ENCODE measurements at places on chromosomes 12 and 14. TPM values are rescaled to one million over a fixed set of nuclear protein-coding genes. Genes with fewer than 3 reads are reported as not detected.

DNA sequence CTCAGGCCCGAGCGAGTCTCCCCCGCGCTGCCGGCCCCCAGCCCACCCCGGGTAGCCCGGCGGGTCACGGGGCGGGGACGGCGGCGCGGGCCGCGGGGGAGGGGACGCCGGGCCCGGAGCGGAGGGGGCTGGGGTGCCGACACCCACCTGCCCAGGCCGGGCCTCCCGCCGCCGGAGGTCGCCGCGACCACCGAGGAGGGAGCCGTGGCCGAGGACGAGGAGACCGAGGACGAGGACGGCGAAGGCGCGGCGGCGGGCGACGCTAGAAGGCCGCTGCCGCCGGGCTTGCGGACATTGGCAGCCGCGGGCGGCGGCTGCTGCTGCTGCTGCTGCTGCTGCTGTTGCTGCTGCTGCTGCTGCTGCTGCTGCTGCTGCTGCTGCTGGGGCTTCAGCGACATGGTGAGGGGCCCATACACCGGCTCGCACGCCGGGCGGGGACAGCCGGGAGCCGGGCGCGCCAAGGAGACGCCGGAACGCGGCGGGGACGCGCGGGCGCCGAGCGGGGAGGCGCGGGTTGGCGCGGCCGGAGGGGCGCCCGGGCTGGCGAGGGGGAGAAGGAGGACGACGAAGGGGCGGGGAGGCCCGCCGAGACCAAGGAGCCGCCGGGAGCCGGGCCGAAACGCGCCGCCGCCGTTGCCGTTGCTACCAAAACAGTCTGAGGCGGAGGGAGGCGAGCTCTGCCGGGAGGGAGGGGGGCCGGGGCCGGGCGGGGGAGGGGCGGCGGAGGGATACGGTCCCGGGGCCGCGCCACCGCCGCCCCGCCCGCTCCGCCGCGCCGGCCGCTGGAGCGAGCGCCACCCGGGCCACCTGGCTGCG is at the start of gene ATXN2:
Gene ATXN2, minus strand, starts transcription at position 679 of the 816 bp plus-strand sequence. Its CDS starts 281 bp downstream, at position 398.
- H3K27me3 ChIP-seq, result no peaks in the 10 kb centered on the region
- peak; percentile 82 for DNase-seq
- peak within 1 kb of the TSS; percentile 100 for H3K27ac ChIP-seq
- H3K36me3 ChIP-seq, result no peaks in the 10 kb centered on the region
- H3K4me3 ChIP-seq, result peak within 1 kb of the TSS; percentile 69

GRCh38 chr12:17169726-17170471 is 563.9 kb upstream of the LMO3 start:
- no peaks in the 10 kb centered on the region for H3K36me3 ChIP-seq
- H3K4me1 ChIP-seq, result no peaks in the 10 kb centered on the region
- no peak overlapping the region for H3K4me3 ChIP-seq
- DNase-seq, result no peak
- no peak overlapping the region for H3K27ac ChIP-seq

GRCh38 chr12:29781188-29781587 is 2.6 kb downstream of the TMTC1 start:
- no peaks in the 10 kb centered on the region for H3K36me3 ChIP-seq
- peak overlapping the region; percentile 90 for H3K4me3 ChIP-seq
- DNase-seq, result no peak
- H3K27me3 ChIP-seq, result no peaks in the 10 kb centered on the region
- peaks cover 6% of the 10 kb centered on the region for H3K4me1 ChIP-seq
- no peak overlapping the region for H3K27ac ChIP-seq

- H3K27me3 ChIP-seq, result no peaks in the 10 kb centered on the region
- peaks cover 40% of the 10 kb centered on the region for H3K4me1 ChIP-seq
- H3K4me3 ChIP-seq, result no peak overlapping the region
- peak overlapping the region; percentile 12 for H3K27ac ChIP-seq
- no peaks in the 10 kb centered on the region for H3K36me3 ChIP-seq
Observed at GRCh38 chr14:68627868-68628604, 164.8 kb downstream of the ZFP36L1 start.

- H3K4me1 ChIP-seq, result peaks cover 20% of the 10 kb centered on the region
- no peaks in the 10 kb centered on the region for H3K27me3 ChIP-seq
- H3K4me3 ChIP-seq, result no peak overlapping the region
- peak overlapping the region; percentile 80 for H3K27ac ChIP-seq
- no peaks in the 10 kb centered on the region for H3K36me3 ChIP-seq
- peak; percentile 94 for DNase-seq
Observed at GRCh38 chr14:21038441-21039422, 3.4 kb upstream of the RNASE7 start.

DNA sequence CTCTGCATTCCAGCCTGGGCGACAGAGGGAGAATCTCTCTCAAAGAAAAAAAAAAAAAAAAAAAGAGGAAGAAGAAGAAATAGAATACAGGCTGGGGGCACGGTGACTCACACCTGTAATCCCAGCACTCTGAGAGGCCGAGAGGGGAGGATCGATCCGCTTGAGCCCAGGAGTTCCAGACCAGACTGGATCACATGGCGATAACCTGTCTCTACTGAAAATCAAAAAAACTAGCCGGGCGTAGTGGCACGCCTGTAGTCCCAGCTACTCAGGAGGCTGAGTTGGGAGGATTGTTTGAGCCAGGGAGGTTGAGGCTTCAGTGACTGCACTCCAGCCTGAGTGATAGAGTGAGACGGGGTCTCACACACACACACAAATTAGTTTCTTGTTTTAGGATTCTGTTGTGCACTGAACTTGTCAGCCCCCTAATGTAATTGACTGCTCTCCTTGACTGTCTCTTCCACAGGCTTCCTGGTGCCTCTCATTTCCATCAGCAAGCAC is 963 bp upstream of the TINF2 start:
- peak overlapping the region; percentile 98 for H3K27ac ChIP-seq
- no peaks in the 10 kb centered on the region for H3K27me3 ChIP-seq
- no peak for DNase-seq
- peak overlapping the region; percentile 58 for H3K4me3 ChIP-seq
- no peaks in the 10 kb centered on the region for H3K4me1 ChIP-seq
- peaks cover 7% of the 10 kb centered on the region for H3K36me3 ChIP-seq

- peaks cover 2% of the 10 kb centered on the region for H3K4me1 ChIP-seq
- H3K36me3 ChIP-seq, result no peaks in the 10 kb centered on the region
- no peak for DNase-seq
- no peak overlapping the region for H3K27ac ChIP-seq
Observed at GRCh38 chr12:114769634-114770033, 85.7 kb upstream of the TBX3 start.

GRCh38 chr12:113005762-113006161 is 27.4 kb downstream of the OAS2 start:
- H3K27me3 ChIP-seq, result peaks cover 14% of the 10 kb centered on the region
- no peaks in the 10 kb centered on the region for H3K4me1 ChIP-seq

- no peaks in the 10 kb centered on the region for H3K4me1 ChIP-seq
- H3K4me3 ChIP-seq, result no peak overlapping the region
- no peak for DNase-seq
- no peaks in the 10 kb centered on the region for H3K36me3 ChIP-seq
- no peaks in the 10 kb centered on the region for H3K27me3 ChIP-seq
Observed at GRCh38 chr14:20501346-20501745, 4.0 kb upstream of the RNASE10 start.

- no peaks in the 10 kb centered on the region for H3K36me3 ChIP-seq
- peak; percentile 58 for DNase-seq
- no peak overlapping the region for H3K4me3 ChIP-seq
- H3K27ac ChIP-seq, result no peak overlapping the region
- H3K4me1 ChIP-seq, result peaks cover 15% of the 10 kb centered on the region
- no peaks in the 10 kb centered on the region for H3K27me3 ChIP-seq
Observed at GRCh38 chr14:92967346-92967926, 44.5 kb downstream of the CHGA start.

GRCh38 chr14:96139169-96139568 is 65.5 kb upstream of the BDKRB2 start:
- H3K27ac ChIP-seq, result no peak overlapping the region
- no peaks in the 10 kb centered on the region for H3K27me3 ChIP-seq
- no peak for DNase-seq
- no peaks in the 10 kb centered on the region for H3K4me1 ChIP-seq
- H3K4me3 ChIP-seq, result no peak overlapping the region

DNA sequence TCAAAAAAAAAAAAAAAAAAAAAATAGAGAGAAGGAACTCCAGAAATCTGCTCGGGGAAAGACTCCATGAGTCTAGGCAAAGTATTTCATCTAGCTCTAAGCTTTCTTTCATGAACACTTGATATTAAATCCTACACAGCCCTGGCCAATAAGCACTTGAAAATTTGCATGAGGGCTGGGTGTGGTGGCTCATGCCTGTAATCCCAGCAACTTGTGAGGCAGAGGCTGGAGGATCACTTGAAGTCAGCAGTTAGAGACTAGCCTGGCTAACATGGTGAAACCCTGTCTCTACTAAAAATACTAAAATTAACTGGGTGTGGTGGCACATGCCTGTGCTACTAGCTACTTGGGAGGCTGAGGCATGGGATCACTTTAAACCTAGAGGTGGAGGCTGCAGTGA is 13.1 kb upstream of the METAP2 start:
- no peaks in the 10 kb centered on the region for H3K4me1 ChIP-seq
- no peaks in the 10 kb centered on the region for H3K36me3 ChIP-seq
- no peak overlapping the region for H3K27ac ChIP-seq
- no peak overlapping the region for H3K4me3 ChIP-seq
- DNase-seq, result no peak
- no peaks in the 10 kb centered on the region for H3K27me3 ChIP-seq

- no peaks in the 10 kb centered on the region for H3K27me3 ChIP-seq
- no peak for DNase-seq
- H3K4me3 ChIP-seq, result no peak overlapping the region
- H3K36me3 ChIP-seq, result no peaks in the 10 kb centered on the region
Observed at GRCh38 chr14:76045773-76046172, 60.2 kb downstream of the IFT43 start.

GRCh38 chr14:53153702-53154112 is 584 bp upstream of the DDHD1 start:
- H3K27ac ChIP-seq, result peak overlapping the region; percentile 91
- no peaks in the 10 kb centered on the region for H3K36me3 ChIP-seq
- peaks cover 17% of the 10 kb centered on the region for H3K4me1 ChIP-seq
- H3K27me3 ChIP-seq, result no peaks in the 10 kb centered on the region
- no peak for DNase-seq

DNA sequence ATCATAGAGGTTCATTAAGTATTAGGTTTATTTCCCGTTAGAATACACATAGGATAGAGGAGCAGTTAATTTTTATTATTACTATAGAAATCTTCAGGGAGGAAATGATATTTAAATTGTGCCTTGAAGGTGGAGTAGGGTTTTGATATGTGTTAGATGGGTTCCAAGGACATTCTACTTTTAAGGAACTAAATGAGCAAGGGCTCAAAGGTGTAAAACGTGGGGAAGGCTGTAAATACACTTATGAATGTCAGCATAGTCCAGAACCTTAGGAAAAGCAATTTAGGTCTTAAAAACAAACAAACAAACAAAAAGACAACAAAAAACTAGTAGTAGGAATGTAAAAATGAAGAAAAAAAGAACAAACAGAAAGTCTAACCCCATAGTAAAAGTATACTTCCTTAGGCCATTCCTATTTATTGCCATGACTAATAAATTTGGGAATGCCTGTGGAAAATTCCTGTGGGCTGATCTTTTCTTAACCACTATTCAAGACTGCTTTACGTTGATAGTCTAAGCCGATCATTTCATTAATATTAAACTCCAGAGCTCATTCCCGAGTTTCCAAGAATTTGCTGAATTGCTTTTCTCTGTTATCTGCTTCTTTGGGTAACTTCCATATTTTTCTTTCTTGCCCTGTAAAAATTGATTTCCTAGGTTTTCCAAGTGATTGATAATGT is 180.3 kb downstream of the RAD51B start:
- no peak overlapping the region for H3K4me3 ChIP-seq
- no peak overlapping the region for H3K27ac ChIP-seq
- H3K4me1 ChIP-seq, result no peaks in the 10 kb centered on the region

DNA sequence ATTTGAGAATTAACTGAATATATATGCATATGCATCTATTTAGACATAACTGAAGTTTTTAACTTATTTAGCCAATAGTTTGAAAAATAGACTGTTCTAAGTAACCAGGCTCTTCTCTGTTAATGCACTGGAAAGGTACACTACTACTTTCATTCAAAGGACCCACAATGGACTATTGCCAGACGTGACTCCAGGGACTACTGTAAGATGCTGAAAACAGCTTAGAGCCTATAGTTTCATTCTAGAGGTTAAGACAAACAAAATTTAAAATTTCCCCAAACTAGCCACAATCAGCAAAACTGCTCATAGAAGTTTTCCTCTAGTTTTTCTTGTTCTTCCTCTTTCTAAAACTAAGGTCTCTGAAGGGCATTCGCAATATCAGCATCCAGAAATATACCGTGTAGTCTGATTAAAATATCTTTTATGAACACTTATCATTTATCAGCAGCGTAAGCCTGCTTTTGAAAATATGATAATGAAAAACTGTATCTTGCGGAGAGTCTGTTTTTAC is 10.4 kb downstream of the APPL2 start:
- H3K36me3 ChIP-seq, result peaks cover 13% of the 10 kb centered on the region
- no peak for DNase-seq
- no peak overlapping the region for H3K27ac ChIP-seq
- no peak overlapping the region for H3K4me3 ChIP-seq

- H3K36me3 ChIP-seq, result no peaks in the 10 kb centered on the region
- no peak for DNase-seq
Observed at GRCh38 chr14:39015964-39016577, 87.0 kb downstream of the SEC23A start.

DNA sequence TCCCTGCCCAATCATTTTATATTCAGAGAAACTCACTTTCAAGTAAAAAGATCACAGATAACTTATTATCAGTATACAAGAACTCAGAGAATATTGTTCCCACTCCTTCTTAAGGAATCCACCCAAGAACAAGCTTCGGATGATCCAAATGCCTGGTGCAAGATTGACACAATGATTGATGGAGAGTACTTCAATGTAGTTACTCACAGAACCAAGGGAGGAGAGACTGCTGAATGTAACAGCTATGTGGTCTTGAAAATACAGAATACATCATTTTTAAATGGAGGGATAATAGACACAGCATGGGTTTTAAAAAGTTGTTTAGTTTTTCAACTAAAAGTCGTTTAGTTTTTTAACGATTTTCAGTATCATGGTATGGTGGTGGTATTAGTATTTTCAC is 38.4 kb upstream of the SELPLG start:
- H3K36me3 ChIP-seq, result peaks cover 7% of the 10 kb centered on the region
- no peak overlapping the region for H3K4me3 ChIP-seq
- H3K4me1 ChIP-seq, result peaks cover 9% of the 10 kb centered on the region
- no peak overlapping the region for H3K27ac ChIP-seq

- H3K36me3 ChIP-seq, result no peaks in the 10 kb centered on the region
- DNase-seq, result peak; percentile 46
- H3K4me3 ChIP-seq, result no peak overlapping the region
- peaks cover 12% of the 10 kb centered on the region for H3K27me3 ChIP-seq
- H3K27ac ChIP-seq, result no peak overlapping the region
- H3K4me1 ChIP-seq, result no peaks in the 10 kb centered on the region
Observed at GRCh38 chr14:77985211-77985615, 185.0 kb upstream of the NRXN3 start.

Gene PZP
- total RNA-seq, result not detected

Gene PRB2
- total RNA-seq, result not detected

Gene TSPAN19
- total RNA-seq, result 0.06 TPM

Gene RIMKLB
- 52.1 TPM for total RNA-seq

Gene ZFYVE26
- 13.3 TPM for total RNA-seq

Gene SERPINA5
- not detected for total RNA-seq

Measured in cardiac muscle cell (in vitro differentiated cells and primary cell).